DMS79 treated with DMSO at 0.1 percent for 48 hours (cell line): ENCODE measurements at places on chromosomes 7 and 10.

- DNase-seq: no peak
Observed at GRCh38 chr7:50197549-50197948, 104.5 kb upstream of the ZPBP start.

DNA sequence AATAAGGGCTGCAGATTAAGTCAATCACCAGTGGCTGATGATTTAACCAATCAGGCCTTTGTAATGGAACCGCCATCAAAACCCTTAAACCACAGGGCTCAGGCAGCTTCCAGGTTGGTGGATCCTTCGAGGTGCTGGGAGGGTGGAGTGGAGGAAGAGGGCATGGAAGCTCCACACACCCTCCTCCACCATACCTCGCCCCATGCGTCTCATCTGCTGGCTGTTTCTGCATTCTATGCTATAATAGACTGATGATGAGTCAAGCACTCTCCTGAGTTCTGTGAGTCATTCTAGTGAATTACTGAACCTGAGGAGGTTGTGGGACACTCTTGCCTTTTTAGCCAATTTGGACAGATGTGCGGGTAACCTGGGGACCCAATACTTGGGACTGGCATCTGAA is 43.9 kb downstream of the CHST15 start:
- DNase-seq: no peak

- DNase-seq: peak; percentile 18
Observed at GRCh38 chr7:130736298-130736900, 2.4 kb upstream of the KLF14 start.

DNA sequence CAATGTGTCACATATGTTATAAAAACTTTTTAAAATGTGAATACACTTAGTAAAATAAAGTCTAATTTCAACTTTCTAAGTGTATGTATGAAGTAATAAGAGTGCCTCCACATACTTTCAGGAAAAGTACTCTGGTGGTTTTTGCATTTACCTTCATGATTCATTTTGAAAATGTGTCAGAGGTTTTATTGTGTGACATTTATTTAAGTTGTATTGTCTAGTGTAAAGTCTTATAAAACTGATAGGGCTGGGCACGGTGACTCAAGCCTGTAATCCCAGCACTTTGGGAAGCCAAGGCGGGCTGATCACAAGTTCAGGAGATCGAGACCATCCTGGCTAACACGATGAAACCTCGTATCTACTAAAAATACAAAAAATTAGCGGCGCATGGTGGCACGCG is 226.5 kb downstream of the ITGB1 start:
- no peak for DNase-seq

- DNase-seq: peak; percentile 37
Observed at GRCh38 chr10:103881416-103882284, 26.3 kb upstream of the SH3PXD2A start.

- DNase-seq: no peak
Observed at GRCh38 chr7:121831351-121831750, 41.6 kb upstream of the PTPRZ1 start.

GRCh38 chr7:125651823-125652528 is 722.4 kb upstream of the POT1 start:
- no peak for DNase-seq

DNA sequence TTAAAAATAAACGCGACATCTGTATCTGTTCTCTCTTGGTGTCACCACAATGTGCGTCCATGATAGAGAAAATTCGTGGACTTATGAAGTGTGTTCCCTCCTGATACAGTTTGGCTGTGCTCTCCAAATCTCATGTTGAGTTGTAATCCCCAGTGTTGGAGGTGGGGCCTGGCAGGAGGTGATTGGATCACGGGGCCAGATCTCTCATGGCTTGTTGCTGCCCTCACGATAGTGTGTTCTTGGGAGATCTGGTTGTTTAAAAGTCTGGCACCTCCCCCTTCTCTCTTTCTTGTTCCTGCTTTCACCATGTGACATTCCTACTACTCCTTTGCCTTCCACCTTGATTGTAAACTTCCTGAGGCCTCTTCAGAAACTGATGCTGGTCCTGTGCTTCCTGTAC is 229.4 kb upstream of the MYO3A start:
- DNase-seq: no peak

DNA sequence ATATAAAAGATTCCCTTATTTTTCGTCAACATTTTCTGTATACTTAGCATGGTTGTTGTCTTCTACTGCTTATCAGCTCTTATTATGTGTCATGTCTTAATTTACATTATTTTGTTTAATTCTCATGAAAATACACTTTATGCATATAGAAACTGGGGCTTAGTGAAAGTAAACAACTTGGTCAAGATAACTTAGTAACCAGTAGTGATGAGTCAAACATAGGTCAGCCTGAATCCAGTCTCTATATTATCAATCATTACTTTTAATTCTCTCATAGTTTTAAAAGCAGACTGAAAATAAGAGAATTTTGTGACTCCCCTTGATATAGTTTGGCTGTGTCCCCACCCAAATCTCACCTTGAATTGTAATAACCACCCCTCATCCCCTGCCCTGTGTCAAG is 119.6 kb upstream of the TPK1 start:
- no peak for DNase-seq

DNA sequence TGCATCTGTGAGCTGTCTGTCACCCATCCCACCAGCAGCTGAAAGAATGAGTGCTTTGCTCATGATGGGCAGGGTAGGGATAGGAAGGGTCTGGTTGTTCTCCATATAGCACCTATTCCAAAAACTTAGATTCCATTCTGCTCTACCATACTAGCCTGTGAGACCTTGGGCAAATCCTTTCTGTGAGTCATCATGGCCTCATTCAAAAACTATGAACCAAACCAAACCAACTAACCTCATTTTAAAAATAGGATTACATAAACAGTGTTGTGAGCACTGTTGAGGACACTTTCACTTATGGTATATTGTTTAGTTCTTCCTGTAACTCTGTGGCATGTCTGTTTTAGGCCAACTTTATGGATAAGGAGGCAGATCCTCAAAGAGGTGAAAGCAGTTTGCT is 30.9 kb upstream of the STEAP4 start:
- DNase-seq: no peak

DNA sequence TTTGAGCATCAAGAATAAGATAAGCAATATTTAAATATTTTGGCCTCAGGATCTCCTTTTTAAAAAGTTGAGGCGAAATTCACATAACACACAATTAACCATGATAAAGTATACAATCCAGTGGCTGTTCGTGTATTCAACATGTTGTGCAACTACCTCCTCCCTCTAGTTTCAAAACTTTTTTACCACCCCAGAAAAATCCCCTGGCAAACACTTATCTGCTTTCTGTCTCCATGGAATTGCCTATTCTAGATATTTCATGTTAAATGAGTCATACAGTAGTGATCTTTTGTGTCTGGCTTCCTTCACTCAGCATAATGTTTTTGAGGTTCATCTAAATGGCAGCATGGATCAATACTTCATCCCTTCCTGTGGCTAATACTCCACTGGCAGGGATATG is 31.8 kb upstream of the IL15RA start:
- no peak for DNase-seq

GRCh38 chr10:100705139-100705538 is 40.2 kb upstream of the PAX2 start:
- no peak for DNase-seq

- DNase-seq: no peak
Observed at GRCh38 chr7:102024005-102024768, 206.8 kb downstream of the CUX1 start.

GRCh38 chr10:63497321-63497720 is 23.9 kb upstream of the REEP3 start:
- DNase-seq: no peak

- no peak for DNase-seq
Observed at GRCh38 chr10:84715911-84716310, 387.5 kb downstream of the CCSER2 start.

DNA sequence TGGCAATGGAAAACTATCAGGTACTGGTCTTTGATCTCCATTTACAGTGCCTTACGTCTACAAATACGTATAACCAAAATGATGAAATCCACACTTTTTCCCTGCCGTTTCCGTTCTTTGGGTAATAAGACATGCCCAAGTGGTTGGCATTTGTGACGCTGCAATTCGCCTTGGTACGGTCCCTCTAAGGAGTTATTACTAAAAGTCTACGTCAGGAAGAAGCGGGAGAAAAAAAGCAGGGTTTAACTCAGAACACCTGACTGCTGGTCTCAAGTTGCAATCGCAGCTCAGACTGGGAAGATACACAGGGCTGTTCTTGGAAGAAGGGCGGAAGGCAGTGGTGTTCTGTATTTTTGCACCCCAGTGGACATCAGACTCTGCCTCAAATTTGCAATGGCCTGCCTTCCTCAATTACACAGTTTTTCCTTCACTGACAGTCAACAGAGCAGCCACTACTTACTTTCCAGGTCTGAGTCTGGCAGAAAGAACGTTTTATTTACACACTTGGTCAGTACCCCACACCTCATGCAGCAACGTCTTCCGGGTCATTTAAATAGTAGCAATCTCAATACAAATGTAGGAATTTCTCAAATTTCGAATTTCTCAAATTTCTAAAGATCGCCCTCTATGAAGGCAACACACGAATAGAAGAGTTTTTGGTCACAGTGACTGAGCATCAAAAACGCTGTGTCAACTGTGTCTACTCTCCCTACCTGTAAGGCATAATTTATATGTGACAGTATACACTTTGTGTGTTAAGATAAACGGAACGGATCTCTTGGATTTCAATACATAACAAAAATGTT is 2.1 kb downstream of the BAIAP2L1 start:
- DNase-seq: no peak

GRCh38 chr10:86226016-86226415 is 140.6 kb downstream of the GRID1 start:
- DNase-seq: no peak
